GM12892 (cell line): ENCODE measurements at places on chromosomes 11 and 22.

GRCh38 chr22:47351836-47352579, 589.6 kb downstream of the TBC1D22A start:
- no peak for DNase-seq

DNA sequence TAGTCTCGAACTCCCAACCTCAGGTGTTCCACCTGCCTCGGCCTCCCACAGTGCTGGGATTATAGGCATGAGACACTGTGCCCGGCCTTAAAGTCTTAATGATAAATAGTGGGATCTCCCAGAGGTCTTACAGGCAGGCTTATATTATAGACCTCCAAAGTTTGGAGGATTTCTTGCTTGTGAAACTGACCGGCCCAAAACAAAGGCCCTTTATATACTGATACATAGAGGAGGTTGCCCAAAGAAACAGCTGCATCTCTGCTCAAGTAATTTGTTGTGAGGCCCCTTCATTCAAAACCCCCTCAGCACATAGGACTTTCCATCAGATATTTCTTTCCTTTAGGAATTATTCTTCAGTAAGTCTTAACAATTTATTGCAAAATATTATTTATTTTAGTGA, 27.4 kb upstream of the RDX start:
- DNase-seq, result no peak

GRCh38 chr11:85076535-85077330, 550.4 kb downstream of the DLG2 start:
- no peak for DNase-seq

DNA sequence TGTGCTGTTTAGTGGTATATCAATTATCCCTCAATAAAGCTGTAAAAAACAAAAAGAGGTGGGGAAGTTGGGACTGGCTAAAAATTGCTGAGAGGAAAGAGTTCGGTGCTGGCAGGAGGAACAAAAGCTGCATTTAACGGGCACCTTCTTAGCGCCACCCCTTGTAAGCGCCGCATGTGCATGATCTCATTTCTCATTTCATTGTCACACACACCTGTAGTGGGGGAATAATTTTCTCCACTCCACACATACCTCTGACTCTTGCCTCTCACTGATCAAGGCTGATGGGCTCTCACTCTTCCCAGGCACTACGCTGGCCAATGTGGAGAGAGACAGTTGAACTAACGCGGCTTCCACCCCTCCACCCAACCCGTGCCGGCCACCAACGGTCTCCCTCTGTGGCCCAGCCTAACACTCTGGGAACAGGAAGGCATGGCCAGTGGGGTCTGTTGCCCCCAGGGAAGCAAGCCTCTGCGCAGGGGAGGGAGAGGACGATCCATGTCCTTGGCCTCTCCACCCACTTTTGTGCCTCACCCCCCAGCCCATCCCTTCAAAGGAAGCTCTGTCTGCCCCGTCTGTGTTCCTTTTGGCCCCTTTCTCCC, 186.7 kb upstream of the SYT13 start:
- DNase-seq, result no peak

DNA sequence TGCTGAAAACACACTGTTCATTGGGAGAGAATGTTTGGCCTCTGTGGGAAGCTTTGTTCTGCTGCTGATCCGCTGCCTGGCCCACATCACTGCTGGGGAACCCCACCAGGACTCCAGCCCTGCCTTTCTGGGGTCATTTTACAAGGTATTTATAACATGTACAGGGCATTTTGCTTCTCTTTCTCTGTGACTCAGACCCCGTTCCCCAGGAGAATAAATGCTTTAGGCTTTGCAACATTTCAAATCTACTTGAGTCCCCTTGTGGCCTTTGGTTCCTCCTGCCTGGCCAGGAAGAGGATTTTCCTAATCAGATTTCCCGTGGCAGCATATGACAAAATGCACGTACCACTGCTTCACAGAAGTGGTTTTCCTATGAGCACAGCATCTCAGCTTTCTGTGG, 43.0 kb downstream of the BTG4 start:
- DNase-seq, result no peak

DNA sequence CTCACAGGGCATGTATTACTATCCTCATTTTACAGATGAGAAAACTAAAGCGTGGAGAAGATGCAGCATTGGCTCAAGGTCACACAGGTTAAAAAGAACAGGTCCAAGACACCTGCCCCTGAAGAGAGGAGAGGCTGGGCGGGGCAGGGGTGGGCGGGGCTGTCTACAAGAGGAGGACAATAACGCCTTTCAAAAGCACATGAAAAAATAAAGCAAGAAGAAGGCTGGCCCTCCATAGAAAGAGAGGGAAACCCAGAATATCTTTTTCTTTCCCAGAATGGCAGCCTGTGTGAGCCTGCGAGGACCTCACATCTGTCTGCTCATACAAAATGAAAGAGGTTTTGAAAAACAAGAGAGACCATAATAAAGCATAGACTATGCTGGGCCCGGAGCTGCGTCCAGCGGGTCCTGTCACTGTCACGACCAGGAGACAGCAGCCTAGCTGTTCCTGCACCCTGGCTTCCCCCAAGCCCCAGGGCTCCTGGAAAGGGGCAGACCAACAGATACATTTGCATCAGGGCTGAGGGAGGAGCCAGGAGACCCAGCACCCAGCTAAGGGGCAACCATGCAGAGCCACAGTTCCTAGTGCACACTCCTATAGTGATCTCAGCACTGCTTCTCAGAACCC, 61.6 kb downstream of the DSCAML1 start:
- DNase-seq, result no peak

GRCh38 chr22:20867179-20868024, 8.6 kb downstream of the SNAP29 start:
- no peak for DNase-seq

DNA sequence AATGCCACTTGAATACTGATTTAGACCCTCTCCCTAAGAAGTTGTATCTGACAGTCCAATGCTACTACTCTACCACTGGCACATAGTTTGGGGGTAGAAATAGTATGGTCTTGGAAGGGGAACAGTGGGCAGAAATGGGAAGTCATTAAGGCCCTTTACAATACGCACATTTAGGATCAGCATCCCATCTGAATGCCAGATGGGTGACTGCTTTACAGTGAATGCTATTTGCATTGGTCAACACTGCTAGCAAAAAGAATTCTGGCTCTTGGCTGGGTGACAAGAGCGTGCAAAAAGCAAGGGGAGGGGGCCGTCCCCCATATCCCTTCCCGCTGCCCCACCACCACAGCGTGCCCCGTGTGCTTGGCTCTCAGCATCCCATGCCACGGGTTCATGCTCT, 104.7 kb upstream of the BID start:
- no peak for DNase-seq

DNA sequence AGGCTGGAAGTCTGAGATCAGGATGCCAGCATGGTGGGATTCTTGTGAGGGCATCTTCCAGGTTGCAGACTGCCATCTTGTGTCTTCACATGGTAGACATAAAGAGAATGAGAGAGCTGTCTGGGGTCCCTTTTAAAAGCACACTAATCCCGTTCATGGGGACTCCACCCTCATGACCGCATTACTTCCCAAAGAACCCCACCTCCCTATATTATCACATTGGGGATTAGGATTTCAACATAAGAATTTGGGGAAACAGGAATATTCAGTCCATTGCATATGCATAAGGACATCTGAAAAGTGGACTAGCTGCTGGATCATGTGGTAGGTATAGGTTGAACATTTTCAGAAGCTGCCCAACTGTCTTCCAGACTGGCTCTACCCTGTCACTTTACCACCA, 33.1 kb upstream of the ADORA2A start:
- no peak for DNase-seq

DNA sequence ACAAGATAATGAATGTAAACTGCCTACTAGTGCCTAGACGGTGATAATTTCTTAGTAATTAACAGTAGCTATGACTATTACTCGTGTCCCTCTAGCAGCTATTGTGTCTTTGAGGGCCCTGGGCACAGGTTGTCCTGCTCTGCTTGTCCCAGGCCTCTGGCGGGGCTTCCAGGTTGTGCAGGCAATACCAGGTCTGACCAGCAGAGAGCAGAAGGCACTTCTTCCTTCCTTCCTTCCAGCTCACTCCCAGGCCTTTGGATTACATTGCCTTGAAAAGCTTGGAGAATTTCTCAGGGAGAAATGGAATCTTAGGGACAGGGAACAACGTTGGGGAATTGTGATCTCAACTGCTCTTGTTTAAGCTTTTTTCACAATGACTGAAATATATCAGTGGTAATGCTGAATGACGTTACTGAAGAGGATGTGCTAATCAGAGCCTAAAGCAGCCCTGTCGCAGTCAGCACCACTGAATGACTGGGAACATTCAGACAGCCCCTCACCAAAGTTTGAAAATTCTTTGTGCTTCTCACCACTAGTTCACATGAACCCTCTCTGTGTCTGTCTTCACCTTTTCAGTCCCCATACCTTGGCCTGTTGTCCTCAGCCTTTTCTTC, 8.4 kb upstream of the CCKBR start:
- DNase-seq, result peak; percentile 56

GRCh38 chr11:22115470-22116029, 77.3 kb upstream of the ANO5 start:
- no peak for DNase-seq

GRCh38 chr11:17063171-17064002, 14.1 kb downstream of the RPS13 start:
- DNase-seq, result no peak

DNA sequence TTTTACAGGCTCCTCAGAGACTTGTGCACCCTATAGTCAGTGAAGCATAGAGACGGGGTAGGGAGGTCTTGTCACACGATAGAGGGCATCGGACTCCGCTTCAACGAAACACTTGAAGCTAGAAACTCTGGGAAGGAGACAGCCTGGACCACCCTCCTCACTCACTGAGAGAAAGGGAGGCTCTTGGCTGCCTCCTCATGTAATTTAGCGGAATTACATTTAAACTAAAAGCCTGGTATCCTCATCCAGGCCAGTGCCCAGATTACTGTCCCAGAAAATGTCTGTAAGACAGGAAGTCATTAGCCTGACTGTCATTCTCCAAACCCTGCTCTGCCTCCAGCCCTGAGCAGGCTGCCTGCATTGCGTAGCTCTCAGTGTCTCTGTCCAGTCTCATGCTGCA, 36.0 kb downstream of the TTLL1 start:
- DNase-seq, result no peak

DNA sequence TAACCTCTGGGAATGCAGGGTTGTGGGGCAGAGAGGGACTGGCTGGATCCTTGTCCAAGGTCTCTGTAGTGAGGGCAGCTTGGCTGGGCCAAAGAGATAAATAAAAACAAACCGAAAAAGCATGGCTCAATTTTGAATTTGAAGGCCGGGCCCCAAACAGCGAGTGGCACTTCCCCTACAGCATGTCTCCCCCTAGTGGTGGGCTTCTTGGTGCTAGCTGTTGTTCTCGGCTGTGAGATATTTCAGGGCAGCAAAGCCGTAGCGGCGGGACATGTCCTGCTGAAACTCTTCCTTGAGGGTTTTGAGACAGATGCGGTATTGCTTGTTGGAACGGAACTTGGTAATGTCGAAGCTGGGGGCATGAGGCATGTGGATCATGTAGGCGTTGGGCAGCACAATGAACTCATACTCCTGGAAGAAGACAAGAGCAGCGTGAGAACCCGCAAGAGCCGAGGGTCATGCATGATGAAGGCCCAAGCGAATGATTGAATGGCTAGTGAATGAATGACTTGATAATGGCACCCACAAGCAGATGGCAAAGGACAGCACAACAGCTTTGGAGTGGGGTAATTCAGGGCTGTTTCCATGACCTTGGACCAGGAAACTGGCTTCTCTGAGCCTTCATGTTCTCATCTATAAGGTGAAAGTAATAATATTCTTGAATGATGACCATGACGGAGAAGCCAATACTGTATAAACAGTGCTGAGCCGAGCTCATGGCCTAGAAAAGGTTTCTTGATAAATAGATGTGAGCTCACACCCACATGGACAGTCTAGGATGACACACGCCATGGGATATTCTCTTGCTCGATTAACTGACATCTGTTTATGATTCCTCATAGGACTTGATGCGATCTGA, 216.3 kb upstream of the SYN3 start:
- peak; percentile 42 for DNase-seq

- no peak for DNase-seq
Measured at GRCh38 chr11:87954476-87954875, 220.8 kb downstream of the RAB38 start.

- DNase-seq, result no peak
Measured at GRCh38 chr11:129598378-129598777, 217.3 kb upstream of the TMEM45B start.

DNA sequence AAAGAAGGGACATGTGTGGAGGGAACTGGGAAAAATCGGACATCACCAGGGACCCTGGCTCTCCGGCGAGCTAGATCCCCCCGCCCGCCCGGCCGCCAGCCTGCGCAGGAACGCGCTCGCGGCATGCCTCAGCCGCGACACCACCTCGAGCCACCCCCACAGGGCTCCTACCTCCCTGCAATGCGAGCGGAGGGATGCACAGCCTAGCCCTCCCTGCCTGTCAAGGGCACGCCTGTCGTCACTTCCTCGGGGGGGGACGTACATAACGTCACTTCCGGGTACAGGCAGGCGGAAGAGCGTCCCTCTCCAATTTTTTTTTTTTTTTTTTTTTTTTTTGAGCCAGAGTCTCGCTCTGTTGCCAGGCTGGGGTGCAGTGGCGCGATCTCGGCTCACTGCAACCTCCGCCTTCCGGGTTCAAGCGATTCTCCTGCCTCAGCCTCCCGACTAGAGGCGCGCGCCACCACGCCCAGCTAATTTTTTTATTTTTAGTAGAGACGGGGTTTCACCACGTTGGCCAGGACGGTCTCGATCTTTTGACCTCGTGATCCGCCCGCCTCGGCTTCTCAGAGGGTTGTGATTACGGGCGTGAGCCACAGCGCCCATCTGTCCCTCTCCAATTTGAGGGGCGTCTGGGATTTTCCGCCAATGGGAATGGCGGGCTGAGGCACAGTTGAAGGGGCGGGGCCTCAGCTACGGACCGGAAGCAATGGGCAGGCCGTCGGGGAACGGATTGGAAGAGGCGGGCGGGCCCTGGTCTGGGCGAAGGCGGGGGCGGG, at the start of gene TXN2:
Gene TXN2 (minus strand): TSS at position 248 of the 776 bp plus-strand sequence. CDS start 803 bp downstream, outside the sequence.
- DNase-seq, result peak; percentile 96

- no peak for DNase-seq
Measured at GRCh38 chr11:19790831-19791552, 78.4 kb downstream of the NAV2 start.

DNA sequence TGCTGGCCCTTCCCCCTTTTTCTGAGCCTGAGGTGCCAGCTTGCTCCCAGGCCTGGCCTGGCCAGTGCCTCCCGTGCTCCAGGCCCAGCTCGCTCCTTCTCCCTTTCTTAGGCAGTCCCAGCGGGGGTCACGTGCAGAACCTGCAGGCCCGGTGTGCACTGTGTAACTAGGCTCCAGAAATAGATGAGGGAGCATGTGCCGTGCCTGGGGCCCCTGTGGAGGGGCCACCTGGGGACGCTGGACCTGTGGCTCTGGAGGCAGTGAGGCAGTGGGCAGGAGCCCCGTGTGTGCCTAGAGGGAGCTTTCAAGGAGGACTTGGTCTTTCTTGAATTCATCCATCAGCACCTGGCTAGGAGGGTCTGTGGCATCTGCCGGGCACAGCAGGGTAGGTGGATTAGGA, 11.5 kb downstream of the PTDSS2 start:
- DNase-seq, result no peak

GRCh38 chr11:122197066-122197987, 81.3 kb upstream of the BLID start:
- DNase-seq, result no peak

GRCh38 chr22:23072911-23073491, 2.7 kb downstream of the GNAZ start:
- DNase-seq, result no peak
